ENCODE measurements at places on chromosomes 7 and 10. TPM values are rescaled to one million over a fixed set of nuclear protein-coding genes. Genes with fewer than 3 reads are reported as not detected.

The BTBD16 gene
- total RNA-seq = not detected

The LANCL2 gene
- total RNA-seq = 9.5 TPM

The CPN1 gene
- total RNA-seq = not detected

The STEAP4 gene
- not detected for total RNA-seq

The CH25H gene
- total RNA-seq = 0.56 TPM

The ANKRD7 gene
- total RNA-seq = 1.8 TPM

The UCMA gene
- total RNA-seq = not detected

The IGFBP3 gene
- 0.34 TPM for total RNA-seq

The HOXA3 gene
- total RNA-seq = not detected

The CALCR gene
- not detected for total RNA-seq

The UFSP1 gene
- 0.34 TPM for total RNA-seq

The CHCHD1 gene
- 23.5 TPM for total RNA-seq

Data from activated T-cell treated with anti-CD3 and anti-CD28 coated beads, Interleukin-2, amount 50 U/mL, for 72 hours (primary cell).